ENCODE measurements at places on chromosomes 1 and 21.

GRCh38 chr1:4880626-4881025, 226.2 kb downstream of the AJAP1 start:
- no peak for DNase-seq

- no peak for DNase-seq
Measured at GRCh38 chr1:108038653-108039236, 73.8 kb upstream of the VAV3 start.

- DNase-seq: no peak
Measured at GRCh38 chr21:39581414-39581813, 31.3 kb upstream of the B3GALT5 start.

- peak; percentile 53 for DNase-seq
Measured at GRCh38 chr1:52551507-52552235, 1.2 kb downstream of the TUT4 start.

DNA sequence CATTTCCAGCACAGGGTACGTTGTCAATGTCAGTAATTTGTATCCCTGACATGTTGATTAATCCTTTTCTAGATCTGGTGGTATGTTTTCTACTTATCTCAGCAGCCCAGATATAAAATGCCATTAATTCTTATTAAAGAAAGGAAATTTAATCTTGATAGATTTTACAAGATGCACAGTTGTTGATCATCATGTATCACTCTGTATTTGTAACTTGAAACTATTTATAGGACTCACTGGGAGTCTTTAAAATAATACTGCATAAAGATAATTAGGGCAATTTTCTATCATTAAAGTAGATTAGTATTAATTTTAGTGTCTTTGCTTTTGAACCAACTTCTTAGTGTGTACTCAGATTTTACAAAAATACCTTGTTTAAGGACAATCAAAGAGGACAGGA, 84.9 kb downstream of the GREM2 start:
- no peak for DNase-seq

Measured in fibroblast of skin of scalp (primary cell).